ENCODE measurements at places on chromosomes 2 and 18. TPM values are rescaled to one million over a fixed set of nuclear protein-coding genes. Genes with fewer than 3 reads are reported as not detected.

FAP gene
- polyA plus RNA-seq, result 0.95 TPM

KYNU gene
- polyA plus RNA-seq, result 2.4 TPM

ZNF519 gene
- polyA plus RNA-seq, result 4.7 TPM

GKN1 gene
- 6.2 TPM for polyA plus RNA-seq

ESPNL gene
- 0.12 TPM for polyA plus RNA-seq

KLHL14 gene
- 0.09 TPM for polyA plus RNA-seq

ANAPC1 gene
- polyA plus RNA-seq, result 6.9 TPM

LAMA1 gene
- polyA plus RNA-seq, result 0.16 TPM

GALNT14 gene
- 23.5 TPM for polyA plus RNA-seq

RAX gene
- polyA plus RNA-seq, result 0.01 TPM

SERPINB5 gene
- 174 TPM for polyA plus RNA-seq

ZNF638 gene
- 42.4 TPM for polyA plus RNA-seq

CROCC2 gene
- polyA plus RNA-seq, result 0.16 TPM
